Stimulated activated CD8-positive, alpha-beta memory T cell treated with anti-CD3 and anti-CD28 coated beads, Interleukin-15, amount 100 ng/mL, for 4 hours (primary cell): ENCODE measurements at places on chromosomes 12 and 14.

DNA sequence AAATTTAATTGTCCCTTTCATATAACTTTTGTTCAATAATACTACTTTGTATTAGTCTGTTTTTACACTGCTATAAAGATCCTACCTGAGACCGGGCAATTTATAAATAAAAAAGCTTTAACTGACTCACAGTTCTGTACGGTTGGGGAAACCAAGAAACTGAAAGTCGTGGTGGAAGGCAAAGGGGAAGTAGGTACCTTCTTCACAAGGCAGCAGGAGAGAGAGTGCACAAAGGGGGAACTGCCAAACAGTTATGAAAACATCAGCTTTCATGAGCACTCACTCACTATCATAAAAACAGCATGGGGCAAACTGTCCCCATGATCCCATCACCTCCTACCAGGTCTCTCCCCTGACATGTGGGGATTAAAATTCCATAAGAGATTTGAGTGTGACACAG lies 1069.0 kb downstream of the FSCB start:
- DNase-seq, result no peak

DNA sequence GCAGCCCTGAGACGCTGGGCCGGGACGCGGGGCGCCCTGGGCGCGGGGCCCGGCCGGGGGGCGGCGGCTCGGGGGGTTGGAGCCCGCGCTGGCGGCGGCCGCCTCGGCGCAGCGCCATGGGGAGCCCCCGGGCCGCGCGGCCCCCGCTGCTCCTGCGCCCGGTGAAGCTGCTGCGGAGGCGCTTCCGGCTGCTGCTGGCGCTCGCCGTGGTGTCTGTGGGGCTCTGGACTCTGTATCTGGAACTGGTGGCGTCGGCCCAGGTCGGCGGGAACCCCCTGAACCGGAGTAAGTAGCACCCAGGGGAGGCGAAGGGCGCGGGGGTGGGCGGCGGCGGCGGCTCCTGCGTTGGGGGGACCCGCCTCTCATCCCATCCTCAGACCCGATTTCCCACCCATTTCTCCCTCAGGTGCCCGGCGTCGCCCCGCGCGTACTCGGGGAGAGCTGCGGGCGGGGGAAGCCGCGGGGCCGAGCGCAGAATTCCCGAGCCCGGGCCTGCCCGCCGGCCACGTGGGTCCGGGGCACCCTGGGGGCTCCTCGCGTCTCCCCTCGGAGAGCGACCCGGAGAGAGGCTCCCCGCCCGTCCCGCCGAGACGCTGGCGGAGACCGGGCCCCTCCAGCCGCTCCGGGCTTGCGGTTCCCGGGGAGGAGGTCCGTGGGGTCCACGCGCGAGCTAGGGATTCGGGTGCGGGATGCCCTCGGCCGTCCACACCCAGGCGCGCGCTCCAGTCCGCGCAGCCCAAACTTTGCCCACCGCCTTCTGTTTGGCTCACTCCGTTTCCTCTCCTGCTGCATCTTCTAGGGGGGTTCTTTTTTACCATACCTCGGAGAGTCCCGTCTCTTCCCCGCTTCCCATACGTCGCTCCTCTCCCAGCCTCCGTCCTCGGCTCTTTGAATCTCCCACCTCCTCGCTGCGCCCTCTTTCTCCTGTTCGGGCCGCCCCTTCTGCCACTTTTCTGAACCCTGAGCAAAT lies 807 bp downstream of the B4GALNT3 start:
- no peak for DNase-seq

DNA sequence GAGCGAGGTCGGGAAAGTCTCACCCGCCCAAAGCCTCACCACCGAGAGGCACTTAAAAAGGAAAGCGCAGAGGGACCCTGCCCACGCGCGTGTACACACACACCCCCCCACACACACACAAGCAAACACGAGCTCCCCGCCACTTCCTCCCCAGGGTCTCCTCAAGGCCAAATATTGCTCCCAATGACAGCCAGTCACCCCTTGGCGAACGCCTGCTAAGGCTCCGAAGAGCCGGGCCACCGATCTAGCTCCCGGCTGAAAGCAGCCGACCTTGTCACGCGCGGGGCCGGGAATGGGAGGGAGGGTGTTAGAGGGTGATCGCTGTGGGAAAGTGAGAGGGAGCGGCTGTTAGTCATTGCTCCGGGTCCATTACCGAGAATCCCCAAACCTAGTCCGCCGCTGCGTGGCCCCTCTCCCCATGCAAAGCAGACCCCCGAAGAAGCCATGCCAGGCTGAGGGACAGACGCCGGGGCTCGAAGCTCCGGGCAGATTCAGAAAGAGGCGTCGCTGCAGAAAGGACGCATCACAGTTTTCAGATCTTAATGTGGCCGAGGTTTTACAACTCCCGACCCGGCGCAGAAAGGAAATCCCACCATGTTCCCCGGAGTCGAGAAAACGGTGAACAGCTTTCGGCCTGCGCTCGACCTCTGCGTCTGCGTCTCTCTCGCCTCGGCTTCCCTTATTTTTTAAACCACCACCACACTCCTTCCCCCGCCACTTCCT lies 2.6 kb downstream of the BMP4 start:
- no peak for DNase-seq

DNA sequence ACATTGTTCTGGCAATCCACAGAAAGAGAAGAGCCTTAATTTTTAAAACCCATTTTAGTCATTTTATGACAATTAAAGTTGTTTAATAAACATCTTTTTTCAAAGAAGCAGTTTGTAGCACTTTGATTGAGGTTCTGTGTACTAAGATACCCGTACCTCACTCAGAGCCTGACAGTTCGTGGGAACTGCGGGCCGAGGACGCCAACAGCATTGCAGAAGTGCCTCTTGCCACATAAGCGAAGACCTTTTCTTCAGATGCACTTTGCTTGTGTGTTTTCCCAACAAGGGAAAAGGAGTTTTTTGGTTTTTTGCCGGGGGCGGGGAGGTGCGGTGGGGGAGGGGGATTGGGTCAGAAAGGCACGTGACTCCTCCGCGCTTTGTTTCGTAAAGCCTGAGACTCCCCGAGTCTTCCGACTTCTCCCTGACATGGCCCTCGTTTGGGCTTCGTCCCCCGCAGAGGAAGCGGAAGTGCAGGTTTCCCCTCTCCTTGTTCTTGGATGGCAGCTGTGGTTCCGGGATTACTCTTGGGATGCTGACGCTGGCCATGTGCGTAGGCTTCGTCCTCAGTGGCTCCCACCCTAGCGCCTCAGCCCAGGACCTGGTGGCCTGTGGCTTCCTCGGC lies 70.8 kb downstream of the WDR20 start:
- DNase-seq, result no peak

GRCh38 chr12:19234171-19234704 lies 104.7 kb downstream of the PLEKHA5 start:
- DNase-seq, result no peak

DNA sequence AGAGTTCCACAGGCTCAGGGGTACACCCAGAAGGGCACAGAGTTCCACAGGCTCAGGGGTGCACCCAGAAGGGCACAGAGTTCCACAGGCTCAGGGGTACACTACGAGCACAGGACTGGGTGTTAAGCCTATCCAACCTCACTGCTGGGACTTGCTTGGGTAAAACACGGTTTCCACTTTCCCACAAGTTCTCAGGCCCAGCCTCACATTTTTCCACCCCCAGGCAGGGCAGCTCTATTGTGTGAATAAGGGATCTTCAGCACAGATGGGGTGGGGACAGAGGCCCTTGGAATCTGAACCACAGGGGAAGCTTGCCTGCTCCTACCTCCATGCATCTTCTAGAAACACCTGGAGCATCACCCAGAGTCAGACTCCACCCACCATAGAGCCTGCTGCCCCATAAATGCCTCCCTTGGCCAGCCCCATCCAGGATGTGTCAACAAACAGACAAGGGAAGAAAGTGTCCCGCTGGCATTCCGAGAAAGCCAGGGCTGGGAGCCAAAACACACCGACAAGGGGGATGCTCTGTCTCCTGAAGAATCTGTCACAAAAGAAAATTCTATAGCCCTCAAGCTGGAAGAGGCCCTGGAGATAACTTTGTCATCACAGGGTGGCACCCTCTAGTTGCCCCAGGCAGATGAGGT lies 4.8 kb downstream of the CRACR2A start:
- DNase-seq, result no peak

DNA sequence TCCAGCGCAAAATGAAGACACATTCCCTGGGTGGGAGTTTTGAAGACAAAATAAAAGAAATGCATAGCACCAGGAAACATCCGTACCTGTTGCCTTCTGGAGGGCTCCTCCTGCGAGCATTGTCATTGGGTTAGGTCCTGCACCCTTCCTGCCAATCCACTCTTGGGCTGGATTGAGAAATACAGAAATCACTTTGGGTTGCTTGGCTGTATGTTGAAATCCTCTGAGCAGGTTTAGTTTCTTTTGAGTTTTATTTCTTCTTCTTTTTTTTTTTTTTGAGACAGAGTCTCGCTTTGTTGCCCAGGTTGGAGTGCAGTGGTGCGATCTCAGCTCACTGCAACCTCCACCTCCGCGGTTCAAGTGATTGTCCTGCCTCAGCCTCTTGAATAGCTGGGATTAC lies 67.6 kb downstream of the ARF6 start:
- DNase-seq, result no peak

DNA sequence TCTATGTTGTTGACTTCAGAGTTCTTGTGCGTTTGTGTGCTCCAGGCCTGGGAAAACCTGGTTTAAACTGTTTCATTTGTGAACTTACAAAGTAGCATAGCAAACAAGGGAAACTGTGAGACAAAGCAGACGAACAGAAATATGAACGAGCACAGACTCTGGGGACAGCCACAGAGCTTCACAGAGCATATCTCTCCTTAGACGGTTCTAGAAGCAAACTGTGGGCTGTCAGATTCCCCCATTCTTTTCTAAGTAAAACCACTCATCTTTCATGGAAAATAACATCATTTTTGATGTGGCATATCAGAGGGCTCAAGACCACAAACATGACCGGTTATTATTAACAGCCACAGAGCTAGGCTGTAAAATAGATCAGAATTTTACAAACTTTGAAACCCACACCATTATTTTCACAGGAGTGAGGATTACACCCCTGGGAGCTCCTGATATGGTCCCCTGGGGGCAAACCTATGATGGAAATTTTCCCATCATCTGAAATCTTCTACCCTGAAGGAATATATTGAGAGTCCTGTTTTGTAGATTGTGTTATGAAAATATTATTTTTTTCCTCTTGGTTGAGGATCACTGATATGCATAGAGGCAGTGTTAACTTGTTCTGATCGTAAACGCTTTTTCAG lies 102.0 kb downstream of the ADGRD1 start:
- DNase-seq, result no peak

- DNase-seq, result no peak
These were observed 6.8 kb downstream of the DRAM1 start for GRCh38 chr12:101884174-101884573.

DNA sequence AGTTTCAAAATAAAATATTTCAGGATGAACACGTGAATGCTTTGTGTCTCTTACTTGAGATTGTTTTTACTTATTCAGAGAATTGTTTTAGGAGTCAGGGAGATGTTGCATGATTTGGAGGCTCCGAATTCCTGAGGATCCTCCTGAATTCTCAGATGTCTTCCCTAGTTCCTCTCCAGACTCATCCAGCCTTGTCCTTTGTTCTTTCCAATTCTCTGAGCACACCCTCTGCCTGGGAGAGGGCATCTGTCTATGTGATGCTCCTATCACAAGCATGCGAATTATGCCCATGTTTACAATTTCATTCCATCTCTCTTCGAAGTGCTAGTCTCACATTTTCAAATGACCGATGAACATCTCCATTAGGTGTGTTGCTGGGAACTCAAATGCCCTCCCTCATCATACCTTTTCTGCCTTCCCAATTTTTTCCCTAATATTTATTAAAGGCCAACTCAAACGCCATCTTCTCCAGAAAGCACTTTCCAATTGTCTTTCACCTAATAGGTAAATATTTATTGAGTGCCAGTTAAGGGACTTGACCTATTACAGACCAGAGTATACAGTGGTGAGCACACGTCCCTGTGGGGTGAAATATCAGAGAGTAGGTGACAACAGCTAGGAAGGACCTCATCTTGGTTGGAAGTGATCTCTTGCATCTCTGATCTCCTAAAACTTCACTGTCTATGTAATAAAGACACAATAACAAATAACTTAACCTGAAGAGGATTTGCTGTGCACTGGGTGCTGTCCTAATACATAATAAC lies 64.4 kb downstream of the ARF6 start:
- no peak for DNase-seq

GRCh38 chr14:70152704-70153103 lies 36.0 kb downstream of the SLC8A3 start:
- DNase-seq, result no peak

DNA sequence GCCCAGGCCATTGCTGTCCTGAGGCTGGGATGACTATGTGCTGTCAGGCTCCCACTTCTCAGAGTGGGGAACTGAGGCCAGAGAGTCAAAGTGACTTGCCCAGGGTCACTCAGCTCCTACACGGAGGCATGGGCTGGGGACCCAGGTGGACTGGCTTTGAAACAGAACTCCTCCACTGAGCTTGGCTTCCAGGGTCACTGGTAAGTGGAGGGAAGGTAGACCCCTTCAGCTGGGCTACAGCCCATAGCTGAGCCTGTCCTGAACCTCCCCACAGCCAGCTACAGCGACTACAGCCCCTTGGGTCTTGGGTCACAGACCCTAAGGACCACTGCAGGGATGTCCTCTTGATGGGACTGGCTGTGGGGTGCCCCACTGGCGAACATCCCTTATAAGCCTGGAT lies 40.3 kb upstream of the TRAF3 start:
- DNase-seq, result no peak

- no peak for DNase-seq
These were observed 7.9 kb downstream of the FOXN3 start for GRCh38 chr14:89408907-89409700.

- no peak for DNase-seq
These were observed 49.0 kb downstream of the ATP23 start for GRCh38 chr12:57990241-57990883.
